ENCODE measurements at places on chromosomes 1 and 21. TPM values are rescaled to one million over a fixed set of nuclear protein-coding genes. Genes with fewer than 3 reads are reported as not detected.
A peak's percentile ranks its signal among the peaks of the same experiment; 100 is the strongest.

DNA sequence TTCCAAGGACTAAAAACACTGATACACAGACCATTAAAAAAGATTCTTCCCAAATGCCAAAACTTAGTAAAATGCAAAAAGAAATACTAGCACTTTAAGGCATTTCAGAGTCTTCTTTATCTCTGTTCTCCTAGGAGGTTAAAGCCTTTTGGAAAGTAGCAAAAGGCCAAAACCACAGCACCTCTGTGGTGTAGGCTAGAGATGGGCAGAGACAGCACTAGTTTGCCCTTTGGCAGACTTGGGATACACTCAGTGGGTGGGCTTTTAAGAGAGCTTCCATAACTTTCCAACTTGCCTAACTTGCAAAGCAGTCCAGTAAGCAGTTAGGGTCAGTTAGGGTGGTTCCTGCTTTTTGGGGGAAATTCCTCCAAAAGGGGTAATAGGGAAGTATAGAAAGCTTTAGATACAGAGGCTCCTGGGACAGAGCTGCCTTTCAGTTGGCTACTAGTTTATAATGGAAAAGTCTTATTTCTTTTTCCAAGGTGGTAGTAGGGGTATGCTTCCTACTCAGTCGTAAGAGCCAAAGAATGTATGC, 17.9 kb upstream of the PTCH2 start:
- DNase-seq = no peak

- peak; percentile 1 for DNase-seq
Observed at GRCh38 chr1:7407980-7408770, 362.9 kb upstream of the VAMP3 start.

GRCh38 chr1:91600431-91601337, 100.0 kb downstream of the CDC7 start:
- DNase-seq = no peak

GRCh38 chr1:211684791-211685190, 9.4 kb upstream of the NEK2 start:
- no peak for DNase-seq

DNA sequence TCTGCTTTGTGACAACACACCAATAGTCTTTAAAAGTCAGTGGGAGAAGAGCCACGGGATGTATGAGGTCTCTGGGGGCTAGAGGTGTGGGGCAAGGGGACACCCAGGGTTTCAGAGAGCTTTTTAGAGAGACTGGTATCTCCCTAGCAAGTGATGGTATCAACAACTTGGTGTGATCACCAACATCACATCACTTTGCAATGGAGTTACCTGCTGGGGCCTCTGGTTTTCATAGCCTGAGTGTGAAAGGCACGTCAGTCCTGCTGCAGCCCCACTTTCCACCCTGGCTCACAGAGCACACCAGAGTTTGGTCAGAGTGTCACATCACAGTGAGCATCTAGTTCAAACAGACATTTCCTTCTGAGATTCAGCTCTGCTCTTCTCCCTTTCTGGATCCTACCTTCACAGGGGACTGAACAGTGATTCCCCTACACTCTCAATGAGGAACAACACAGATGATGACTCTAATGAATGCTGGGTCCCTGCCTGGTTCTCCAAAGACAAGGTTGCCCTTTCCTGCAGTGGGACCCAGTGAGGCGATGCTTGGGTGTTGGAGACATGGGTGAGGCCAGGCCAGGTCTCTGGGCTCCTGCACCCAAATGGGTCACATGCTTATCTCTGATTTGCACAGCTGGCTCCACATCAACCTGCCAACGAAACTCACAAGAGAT, 2.0 kb upstream of the MAN1C1 start:
- no peak for DNase-seq

DNA sequence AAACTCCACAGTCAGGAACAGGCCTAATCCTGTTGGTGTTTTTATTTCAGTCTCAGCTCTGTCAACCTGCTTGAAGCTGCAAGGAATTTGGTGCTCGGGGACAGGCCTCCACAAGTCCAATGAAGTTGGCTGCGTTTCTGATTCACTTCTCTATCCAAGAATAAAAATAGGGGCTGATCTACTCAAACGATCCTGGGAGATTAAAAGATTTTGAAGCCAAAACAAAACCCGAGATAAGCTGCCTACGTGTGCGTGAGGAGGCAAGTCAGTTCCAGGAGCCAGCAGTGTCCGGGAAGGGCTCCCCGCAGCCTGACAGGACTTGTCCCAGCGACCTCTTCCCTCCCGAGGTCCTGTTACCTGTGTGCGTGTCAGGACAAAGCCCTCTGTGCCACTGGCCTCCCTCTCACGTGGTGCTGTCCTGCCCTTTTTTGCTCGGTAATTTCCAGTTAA, 98.0 kb downstream of the ETS2 start:
- no peak for DNase-seq

- DNase-seq = no peak
Observed at GRCh38 chr21:29053656-29054055, 19.8 kb downstream of the CCT8 start.

GRCh38 chr1:160179336-160179735, 11.0 kb upstream of the CASQ1 start:
- no peak for DNase-seq

- DNase-seq = no peak
Observed at GRCh38 chr1:214901718-214902117, 180.8 kb upstream of the KCNK2 start.

DNA sequence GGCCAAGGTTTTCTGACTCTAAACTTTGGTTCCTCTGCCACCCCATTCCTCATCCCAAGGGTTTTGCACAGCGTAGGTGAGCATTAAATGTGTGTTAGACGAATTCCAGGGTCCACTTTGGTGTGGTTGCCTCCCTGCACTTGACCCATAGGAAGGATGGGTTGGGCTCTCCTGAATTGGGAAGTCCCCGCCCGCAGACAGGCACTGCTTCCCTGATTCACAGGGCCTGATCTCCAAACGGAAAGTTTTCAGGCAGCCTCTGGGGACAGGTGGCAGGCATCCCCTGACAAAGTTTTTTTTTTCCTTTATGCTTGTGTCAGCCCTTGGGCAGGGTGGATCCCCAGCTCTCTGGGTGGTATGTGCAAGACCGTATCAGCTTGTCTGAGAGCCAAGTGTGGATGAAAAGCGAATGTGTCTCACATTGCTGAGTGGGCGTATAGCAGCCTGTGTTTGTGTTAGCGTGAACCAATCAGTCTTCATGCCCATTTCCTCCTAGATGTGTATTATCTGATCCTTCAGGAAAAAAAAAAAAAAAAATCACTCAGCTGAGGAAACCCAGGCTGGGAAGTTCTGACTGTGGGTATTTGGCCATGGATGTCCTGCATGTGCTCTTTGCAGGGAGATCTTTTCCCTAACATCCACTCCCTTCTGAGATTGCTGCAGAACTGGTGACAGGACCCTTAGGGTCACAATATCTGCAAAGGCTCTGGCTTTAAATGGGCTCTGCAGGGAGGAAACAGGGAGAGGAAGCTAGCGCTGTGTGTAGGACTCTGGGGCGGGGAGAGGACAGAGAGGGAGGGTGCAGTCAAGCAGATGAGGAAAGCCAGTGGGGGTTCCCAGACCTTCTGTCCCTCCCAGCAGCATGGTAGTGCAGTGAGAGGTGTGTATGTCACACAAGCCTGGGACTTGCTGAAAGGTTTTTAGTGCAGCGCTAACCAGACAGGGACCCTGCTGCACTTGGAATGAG, 42.2 kb upstream of the TRABD2B start:
- no peak for DNase-seq

DNA sequence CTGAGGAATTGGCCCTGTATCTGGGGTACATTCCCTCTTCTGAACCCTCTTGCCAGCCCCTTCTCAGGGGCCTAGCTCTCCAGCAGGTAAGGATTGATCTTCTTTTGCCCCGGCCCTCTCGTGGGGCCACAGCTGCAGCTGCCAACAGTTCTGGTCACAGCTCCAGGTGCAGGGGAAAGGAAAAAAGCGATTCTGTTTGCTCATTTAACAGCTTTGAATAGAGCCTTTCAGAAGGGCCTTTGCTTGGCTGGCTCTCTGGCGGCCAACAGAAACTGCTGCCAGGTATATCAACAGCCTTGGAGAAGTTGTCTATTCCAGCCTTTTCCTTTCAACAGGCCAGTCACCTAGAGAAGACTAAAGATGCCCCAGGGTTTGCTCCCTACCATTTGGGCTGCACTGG, 16.1 kb upstream of the FMOD start:
- DNase-seq = no peak

Gene RAP1GAP
- 5.9 TPM for polyA plus RNA-seq

Gene C1QA
- polyA plus RNA-seq = 36.9 TPM

Gene TSTD1
- 15.3 TPM for polyA plus RNA-seq

Gene LGALS8
- polyA plus RNA-seq = 47.5 TPM

Gene LRRC38
- 0.15 TPM for polyA plus RNA-seq

Gene NFASC
- 1.9 TPM for polyA plus RNA-seq

All from heart right ventricle (tissue), 16 donors.